ENCODE measurements at places on chromosomes 6 and 20.

DNA sequence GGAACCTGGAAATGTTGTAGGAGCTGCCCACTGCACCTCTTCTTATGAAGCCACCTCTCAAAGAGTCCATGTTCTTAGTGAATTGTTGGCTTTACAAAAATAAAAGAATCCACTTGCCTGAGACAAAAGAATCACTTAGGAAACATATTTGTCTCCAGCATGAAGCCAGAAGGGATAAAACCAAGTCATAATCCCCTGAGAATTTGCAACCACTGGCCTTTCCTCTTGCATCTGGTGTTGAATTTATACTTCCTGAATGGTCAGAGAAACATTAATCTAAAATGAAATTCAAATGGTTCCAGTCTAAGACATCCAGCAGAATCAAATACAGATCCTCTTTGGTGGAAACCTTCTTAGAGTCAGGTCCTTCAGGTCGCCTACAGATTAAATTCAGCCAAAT lies 192.5 kb upstream of the ECI2 start:
- DNase-seq, result no peak

GRCh38 chr6:105872249-105872648 lies 213.9 kb upstream of the PRDM1 start:
- DNase-seq, result no peak

GRCh38 chr20:4052139-4052480 lies 36.8 kb upstream of the RNF24 start:
- no peak for DNase-seq

- DNase-seq, result no peak
Observed at GRCh38 chr20:44245977-44246376, 1.1 kb upstream of the GDAP1L1 start.

DNA sequence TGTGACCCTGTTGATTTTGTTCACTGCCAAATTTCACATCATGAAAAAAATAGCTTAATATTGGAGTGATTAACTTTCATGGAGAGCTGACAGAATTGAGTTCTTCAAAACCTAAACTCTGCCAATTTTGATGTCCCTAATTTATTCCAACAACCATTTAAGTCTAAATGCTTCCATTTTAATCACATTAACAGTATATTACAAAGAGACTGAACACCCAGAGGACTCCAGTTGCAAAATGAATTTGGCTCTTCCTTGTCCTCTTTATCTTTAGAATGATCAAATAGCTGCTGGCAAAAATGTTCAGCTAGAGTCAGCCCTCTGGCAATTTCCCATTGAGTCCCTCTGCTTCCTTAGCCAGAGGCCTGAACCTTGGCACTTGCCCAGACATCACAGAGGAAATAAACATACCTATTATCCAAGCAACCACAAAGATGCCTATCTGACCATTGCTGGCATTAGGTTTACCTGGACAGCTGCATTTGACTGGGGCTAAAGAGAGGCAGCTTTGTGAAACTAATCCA lies 299.0 kb upstream of the STXBP5 start:
- peak; percentile 76 for DNase-seq
